Activated CD8-positive, alpha-beta memory T cell treated with anti-CD3 and anti-CD28 coated beads, Interleukin-2, amount 10 ng/mL, durations not matched to agents 7 days and 5 days (primary cell): ENCODE measurements at places on chromosomes 1 and 21. TPM values are rescaled to one million over a fixed set of nuclear protein-coding genes. Genes with fewer than 3 reads are reported as not detected.

GRCh38 chr1:214989341-214989740 lies 93.2 kb upstream of the KCNK2 start:
- H3K27me3 ChIP-seq, result no peaks in the 10 kb centered on the region
- DNase-seq, result no peak
- no peaks in the 10 kb centered on the region for H3K36me3 ChIP-seq
- no peak overlapping the region for H3K4me3 ChIP-seq
- no peaks in the 10 kb centered on the region for H3K4me1 ChIP-seq

GRCh38 chr1:193727850-193728249 lies 541.4 kb upstream of the B3GALT2 start:
- no peaks in the 10 kb centered on the region for H3K4me1 ChIP-seq
- no peak overlapping the region for H3K4me3 ChIP-seq
- H3K27ac ChIP-seq, result no peak overlapping the region
- no peaks in the 10 kb centered on the region for H3K36me3 ChIP-seq

DNA sequence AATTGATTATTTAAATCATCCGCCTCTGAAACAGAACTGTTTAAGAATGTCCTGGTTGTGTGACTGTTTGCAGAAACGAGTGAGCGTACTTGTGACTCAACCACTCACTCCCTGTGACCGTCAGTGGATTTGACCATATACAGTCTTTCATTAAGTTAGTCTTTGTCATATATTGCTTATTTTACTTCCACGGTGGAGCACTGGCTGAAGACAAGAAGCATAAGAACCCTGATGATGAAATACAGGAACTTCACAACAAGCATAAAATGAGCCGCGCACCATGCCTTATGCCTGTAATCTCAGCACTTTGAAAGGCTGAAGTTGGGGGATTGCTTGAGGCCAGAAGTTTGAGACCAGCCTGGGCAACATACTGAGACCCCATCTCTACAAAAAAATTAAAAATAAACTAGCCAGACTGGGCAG lies 194.0 kb downstream of the TOMM20 start:
- H3K27me3 ChIP-seq, result no peaks in the 10 kb centered on the region
- no peak overlapping the region for H3K4me3 ChIP-seq
- H3K4me1 ChIP-seq, result peaks cover 33% of the 10 kb centered on the region

GRCh38 chr1:205616563-205617293 lies 15.1 kb downstream of the ELK4 start:
- H3K27me3 ChIP-seq, result no peaks in the 10 kb centered on the region
- peaks cover 52% of the 10 kb centered on the region for H3K36me3 ChIP-seq
- DNase-seq, result no peak
- H3K4me3 ChIP-seq, result no peak overlapping the region
- H3K27ac ChIP-seq, result no peak overlapping the region
- peaks cover 22% of the 10 kb centered on the region for H3K4me1 ChIP-seq

DNA sequence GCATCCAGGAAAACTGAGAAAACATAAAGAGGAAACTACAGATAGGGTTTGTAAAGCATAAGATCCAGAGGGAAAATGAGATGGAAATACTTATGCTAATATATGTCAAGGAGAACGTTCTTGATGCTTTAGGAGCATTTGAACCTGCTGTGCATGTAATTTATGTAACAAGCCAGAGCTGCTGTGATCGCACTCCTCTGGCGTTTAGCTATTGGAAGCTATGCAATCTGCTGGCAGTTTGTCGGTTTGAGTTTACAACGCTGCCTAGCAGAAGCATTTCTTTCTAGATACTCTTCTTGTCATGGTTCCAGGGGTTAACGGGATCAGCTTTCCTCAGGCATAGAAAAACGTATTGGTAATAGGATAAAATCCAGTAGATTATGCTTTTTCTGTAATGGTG lies 182.7 kb downstream of the KCNH1 start:
- no peak for DNase-seq
- H3K4me1 ChIP-seq, result no peaks in the 10 kb centered on the region
- no peak overlapping the region for H3K4me3 ChIP-seq
- no peaks in the 10 kb centered on the region for H3K27me3 ChIP-seq

- no peak for DNase-seq
- H3K27ac ChIP-seq, result no peak overlapping the region
These were observed 331.9 kb downstream of the NPHP4 start for GRCh38 chr1:5660141-5660935.

DNA sequence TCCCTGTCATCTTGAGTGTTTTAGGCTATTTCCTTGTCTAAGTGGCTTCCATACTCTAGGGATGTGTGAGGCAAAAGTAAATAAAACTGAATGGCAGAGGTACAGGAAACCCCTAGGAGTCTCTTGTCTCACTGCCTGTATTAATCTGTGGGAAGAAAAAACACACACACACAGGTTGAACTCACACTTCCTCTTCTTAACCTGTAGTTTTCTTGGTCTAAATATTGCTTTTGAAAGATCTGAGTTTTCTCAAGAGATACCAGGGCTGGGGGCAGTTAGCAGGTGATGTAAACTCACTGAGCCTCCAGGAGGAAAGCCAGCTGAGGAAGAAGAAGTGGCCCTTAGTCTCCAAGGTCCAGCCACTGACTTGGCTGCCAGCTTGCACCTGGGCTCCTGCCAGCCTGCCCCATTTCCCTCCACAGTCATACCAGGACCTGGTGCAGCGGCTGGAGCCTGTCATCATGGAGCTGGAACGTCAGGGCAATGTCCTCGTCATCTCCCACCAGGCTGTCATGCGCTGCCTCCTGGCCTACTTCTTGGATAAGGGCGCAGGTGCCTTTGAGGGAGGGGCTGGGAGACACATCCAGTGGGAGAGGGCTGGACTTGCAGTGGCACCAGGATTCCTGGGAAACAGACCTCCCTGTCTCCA lies 16.9 kb downstream of the PFKFB2 start:
- H3K4me1 ChIP-seq, result peaks cover 28% of the 10 kb centered on the region
- H3K36me3 ChIP-seq, result peaks cover 3% of the 10 kb centered on the region
- peak overlapping the region; percentile 53 for H3K27ac ChIP-seq
- no peak for DNase-seq

DNA sequence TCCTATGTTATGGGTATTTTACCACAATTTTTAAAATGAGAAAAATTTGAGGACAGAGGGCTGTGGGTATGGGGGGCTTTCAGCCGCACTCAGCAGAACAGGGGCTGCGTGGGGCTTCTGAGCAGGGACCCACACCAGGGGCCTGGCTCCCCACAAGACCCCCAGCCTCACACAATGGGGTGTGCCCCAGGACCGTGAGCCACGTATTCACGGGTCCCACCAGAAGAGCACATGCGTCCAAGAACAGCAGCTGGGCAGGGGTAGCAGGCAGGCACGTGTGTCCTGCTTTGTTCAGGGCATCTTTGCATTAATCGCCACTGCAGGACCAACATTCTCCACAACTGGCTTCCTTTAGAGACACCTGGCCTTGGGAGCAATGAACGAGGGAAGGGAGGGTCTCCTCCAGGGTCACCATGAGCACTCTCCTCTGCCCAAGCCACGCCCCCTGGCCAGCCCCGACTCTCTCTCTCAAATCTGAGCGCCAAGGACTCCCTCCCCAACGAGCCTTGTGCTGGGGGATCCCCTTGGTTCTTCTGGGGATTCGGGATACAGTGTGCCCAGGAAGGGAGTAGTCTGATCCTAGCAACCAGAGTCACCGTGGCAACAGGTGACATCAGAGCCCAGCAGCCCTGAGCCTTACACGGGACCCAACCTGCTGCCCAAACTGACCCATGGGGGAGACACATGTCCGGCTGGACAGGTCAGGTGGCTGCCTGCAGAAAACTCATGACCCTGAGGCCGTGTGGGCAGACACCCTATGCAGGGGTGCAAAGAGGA lies 7.4 kb upstream of the ARF1 start:
- peaks cover 2% of the 10 kb centered on the region for H3K4me1 ChIP-seq
- DNase-seq, result no peak
- no peak overlapping the region for H3K4me3 ChIP-seq
- H3K36me3 ChIP-seq, result no peaks in the 10 kb centered on the region

DNA sequence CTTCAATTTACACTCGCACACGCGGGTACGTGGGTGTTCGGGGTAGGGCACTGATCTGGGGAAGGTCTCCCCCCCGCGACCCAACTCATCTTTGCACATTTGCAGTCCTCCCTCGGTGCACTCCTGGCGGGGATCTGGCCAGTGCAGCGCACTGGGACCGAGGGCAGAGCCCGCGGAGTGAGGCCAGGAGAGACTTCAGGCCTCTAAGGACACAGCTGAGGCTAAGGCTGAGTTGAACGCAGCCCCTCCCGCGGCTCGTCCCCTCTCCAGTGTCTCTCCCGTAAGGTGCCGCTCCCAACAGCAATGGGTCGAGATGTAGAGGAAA lies 936 bp upstream of the NCAM2 start:
- peaks cover 3% of the 10 kb centered on the region for H3K4me1 ChIP-seq
- DNase-seq, result no peak
- H3K36me3 ChIP-seq, result no peaks in the 10 kb centered on the region
- peaks cover 36% of the 10 kb centered on the region for H3K27me3 ChIP-seq
- H3K27ac ChIP-seq, result no peak overlapping the region

GRCh38 chr1:229650045-229650444 lies 24.0 kb downstream of the URB2 start:
- no peaks in the 10 kb centered on the region for H3K27me3 ChIP-seq
- no peaks in the 10 kb centered on the region for H3K4me1 ChIP-seq
- no peak overlapping the region for H3K27ac ChIP-seq

DNA sequence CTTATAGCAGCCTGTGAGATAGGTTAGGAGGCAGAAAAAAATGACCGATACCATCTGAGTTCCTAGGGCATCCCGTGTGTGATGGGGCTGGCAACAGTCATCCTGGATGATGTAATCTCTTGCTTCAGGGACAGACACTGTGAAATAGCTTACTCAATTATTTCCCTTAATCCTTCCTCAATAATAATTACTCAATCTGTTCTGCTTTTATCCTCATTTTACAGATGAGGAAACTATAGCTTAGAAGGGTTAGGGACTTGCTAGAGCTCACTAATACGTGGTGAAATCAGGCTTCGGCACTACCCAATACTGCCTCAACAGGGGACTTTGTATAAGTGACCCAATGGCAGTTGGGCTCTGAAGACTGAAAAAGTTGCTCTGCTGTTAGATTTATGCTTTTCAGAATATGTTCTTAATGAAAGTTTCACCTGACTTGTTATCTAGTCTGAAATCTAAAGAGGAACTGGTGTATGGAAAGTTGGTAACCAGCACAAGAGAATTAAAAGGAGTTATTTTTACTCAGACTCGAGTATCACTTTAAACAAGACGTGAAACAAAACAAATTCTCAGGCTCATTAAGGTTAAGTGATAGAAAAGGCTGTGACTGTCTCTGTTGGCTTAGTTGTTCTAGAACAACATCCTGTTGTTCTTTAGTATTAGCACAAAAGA lies 14.4 kb downstream of the CD55 start:
- peaks cover 2% of the 10 kb centered on the region for H3K27me3 ChIP-seq
- H3K27ac ChIP-seq, result peak overlapping the region; percentile 91
- peak; percentile 46 for DNase-seq
- peaks cover 87% of the 10 kb centered on the region for H3K36me3 ChIP-seq

DNA sequence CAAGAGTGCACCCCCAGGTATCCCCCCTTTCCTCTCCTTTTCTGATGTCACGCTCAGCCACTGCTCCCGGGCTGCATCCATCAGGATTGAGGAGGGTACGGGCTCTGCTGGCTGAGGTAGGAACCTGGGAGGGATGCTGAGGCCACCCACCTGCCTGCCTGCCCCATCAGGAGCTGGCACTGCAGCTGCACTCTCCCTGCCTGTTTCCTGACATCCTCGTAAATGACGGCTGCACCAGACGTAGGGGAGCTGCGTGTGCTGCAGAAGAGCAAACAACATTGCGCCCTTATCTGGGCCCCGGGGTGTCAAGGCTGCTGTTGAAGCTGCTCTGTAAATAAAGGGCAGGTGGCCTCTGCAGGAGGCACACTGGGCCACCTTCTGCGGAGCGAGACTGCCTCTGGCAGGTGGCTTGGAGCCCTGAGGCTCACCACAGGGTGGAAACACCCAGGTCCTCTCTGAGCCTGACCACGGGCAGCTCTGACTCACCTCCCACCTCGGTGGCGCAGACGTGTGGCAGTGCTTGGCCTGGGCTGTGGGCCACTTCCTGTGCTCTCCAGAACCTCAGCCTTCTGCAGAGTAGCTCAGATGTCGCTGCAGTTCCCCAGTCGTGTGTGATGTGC lies 30.9 kb downstream of the SNAP47 start:
- H3K27ac ChIP-seq, result peak overlapping the region; percentile 89
- H3K27me3 ChIP-seq, result no peaks in the 10 kb centered on the region
- H3K4me1 ChIP-seq, result peaks cover 80% of the 10 kb centered on the region

GRCh38 chr1:228013131-228013934 lies 6.5 kb downstream of the WNT3A start:
- H3K36me3 ChIP-seq, result no peaks in the 10 kb centered on the region
- H3K4me3 ChIP-seq, result no peak overlapping the region
- H3K27ac ChIP-seq, result no peak overlapping the region
- peaks cover 29% of the 10 kb centered on the region for H3K27me3 ChIP-seq
- DNase-seq, result peak; percentile 35

DNA sequence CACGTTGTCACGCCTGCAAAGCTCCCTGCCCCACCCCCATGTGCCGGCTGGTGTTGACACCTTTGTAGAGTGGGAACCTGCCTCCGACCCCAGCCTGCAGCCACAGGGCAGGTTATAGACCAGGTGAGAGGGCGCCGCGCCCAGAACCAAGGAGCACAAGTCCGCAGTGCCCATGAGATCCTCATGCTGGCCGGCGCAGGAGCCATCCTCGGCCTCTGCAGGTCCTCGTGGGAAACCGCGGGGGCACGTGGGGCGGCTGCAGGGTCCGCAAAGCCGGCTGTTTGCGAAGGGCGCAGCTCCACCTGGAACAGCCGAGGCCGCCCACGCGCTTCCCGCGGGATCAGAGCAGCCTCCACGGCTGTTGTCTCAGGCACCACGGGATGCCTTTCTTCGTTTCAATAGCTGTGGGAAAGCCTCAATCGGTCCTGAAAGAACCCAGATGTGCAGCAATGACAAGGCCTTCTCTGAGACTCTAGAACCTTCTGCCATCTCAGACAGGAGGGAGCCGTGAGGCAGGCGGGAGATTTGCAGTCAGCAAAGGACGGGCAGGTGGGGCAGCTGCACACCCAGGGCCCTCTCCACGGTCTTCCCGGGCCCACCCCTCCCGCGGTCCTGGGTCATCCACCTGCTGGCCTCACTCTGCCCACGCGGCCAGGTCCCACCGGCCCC lies 29.9 kb downstream of the POFUT2 start:
- H3K27ac ChIP-seq, result no peak overlapping the region
- DNase-seq, result peak; percentile 31
- H3K4me3 ChIP-seq, result no peak overlapping the region
- H3K36me3 ChIP-seq, result no peaks in the 10 kb centered on the region

GRCh38 chr1:196655494-196655893 lies 3.7 kb downstream of the CFH start:
- H3K4me3 ChIP-seq, result no peak overlapping the region
- no peaks in the 10 kb centered on the region for H3K27me3 ChIP-seq
- H3K4me1 ChIP-seq, result peaks cover 23% of the 10 kb centered on the region
- no peak overlapping the region for H3K27ac ChIP-seq
- H3K36me3 ChIP-seq, result no peaks in the 10 kb centered on the region

DNA sequence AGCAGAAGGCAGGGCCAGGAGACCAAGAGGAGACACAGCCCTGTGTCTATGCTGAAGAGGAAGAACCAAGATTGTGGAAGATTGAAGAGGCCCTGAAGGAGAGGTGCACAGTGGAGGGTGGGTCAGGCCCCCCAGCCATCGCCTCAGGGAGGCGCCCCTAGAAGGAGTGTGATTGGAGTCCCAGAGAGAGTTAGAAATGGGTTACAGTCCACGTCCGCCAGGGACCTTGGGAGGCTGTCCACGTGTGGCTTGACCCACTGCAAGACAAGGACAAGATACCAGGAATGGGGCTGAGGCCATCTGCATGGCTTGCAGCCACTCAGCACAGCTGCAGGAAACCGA lies 375.1 kb downstream of the NPHP4 start:
- H3K4me1 ChIP-seq, result no peaks in the 10 kb centered on the region
- H3K27ac ChIP-seq, result no peak overlapping the region
- H3K36me3 ChIP-seq, result no peaks in the 10 kb centered on the region
- H3K27me3 ChIP-seq, result peaks cover 12% of the 10 kb centered on the region
- no peak overlapping the region for H3K4me3 ChIP-seq

IFI44L gene
- 158 TPM for total RNA-seq

IFI44 gene
- total RNA-seq, result 367 TPM

RSPO1 gene
- not detected for total RNA-seq

INTS7 gene
- 31.7 TPM for total RNA-seq

CD244 gene
- total RNA-seq, result 34.5 TPM

TNFRSF4 gene
- total RNA-seq, result 8.1 TPM

AMPD1 gene
- total RNA-seq, result not detected
